Renal cortical epithelial cell (primary cell): ENCODE measurements at places on chromosomes 16 and 17. TPM values are rescaled to one million over a fixed set of nuclear protein-coding genes. Genes with fewer than 3 reads are reported as not detected.

KIF2B gene
- not detected in 2 replicates for total RNA-seq

SDK2 gene
- 0.10 and 0.52 TPM in 2 replicates for total RNA-seq

- DNase-seq: no peak
Measured at GRCh38 chr16:57704011-57704904, 9.7 kb downstream of the DRC7 start.

DNA sequence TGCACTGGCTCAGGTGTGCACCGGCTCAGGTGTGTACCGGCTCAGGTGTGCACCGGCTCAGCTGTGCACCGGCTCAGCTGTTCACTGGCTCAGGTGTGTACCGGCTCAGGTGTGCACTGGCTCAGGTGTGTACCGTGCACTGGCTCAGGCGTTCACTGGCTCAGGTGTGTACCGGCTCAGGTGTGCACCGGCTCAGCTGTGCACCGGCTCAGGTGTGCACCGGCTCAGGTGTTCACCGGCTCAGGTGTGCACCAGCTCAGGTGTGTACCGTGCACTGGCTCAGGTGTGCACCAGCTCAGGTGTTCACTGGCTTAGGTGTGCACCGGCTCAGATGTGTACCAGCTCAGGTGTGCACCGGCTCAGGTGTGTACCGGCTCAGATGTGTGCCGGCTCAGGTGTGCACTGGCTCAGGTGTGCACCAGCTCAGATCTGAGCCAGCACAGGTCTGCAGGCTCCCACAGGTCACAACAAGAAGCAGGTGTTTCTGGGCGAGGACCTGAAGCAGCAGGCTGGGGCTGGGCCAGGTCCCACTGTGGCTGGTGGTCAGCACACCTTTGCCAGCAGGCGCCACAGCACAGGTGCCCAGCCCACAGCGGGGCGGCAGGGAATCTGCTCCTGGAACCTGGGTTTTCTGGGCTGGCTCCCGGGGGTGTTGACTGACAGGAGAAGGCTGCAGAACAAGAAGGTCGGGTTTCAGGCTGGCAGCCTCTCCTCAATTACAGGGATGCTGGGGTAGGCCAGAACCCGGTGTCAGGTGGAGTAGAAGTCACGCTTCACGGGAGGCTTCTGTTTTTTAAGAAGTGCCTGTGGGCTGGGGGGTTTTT, 17.2 kb downstream of the METRNL start:
- DNase-seq: no peak

GRCh38 chr16:67441271-67441753, 10.4 kb downstream of the HSD11B2 start:
- peak; percentile 79 for DNase-seq

GRCh38 chr16:68202091-68202519, 33.8 kb downstream of the ESRP2 start:
- no peak for DNase-seq

DNA sequence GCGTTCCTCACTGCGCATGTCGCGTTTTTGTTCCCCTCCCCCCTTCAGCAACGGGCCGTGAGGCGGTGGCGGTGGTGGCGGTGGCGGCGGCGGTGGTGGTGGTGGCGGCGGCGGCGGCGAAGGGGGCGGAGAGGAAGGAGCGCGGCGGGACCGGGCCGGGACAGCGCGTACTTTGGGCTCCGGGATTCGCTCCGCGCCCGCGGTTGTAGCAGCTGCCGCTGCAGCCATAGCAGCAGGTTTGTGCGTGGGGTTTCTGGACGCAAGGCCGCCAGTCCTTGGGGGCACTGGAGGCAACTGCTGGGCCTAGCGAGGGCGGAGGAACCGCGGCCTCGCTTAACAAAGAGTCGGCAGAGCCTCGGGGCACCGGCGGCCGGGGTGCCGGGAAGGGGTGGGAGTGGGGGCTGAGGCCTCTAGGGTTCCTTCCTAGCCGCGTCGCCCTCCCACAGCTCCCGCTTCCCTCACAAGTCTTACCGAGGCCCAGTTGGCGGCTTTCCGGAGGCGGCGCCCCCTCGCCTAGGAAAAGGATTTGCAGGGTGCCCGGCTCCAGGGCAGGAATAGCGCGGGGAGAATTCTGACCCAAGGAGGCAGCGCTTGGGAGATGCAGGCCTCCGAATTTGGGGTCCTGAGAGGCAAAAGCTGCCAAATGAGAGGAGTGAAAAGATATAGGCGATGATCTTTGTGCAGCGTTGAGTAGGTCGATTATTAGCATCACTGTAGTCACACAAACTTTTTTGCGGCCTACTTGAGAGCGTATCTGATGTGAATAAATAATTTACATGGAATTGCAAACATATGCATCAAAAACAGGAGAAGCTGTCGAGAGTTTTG, at the start of gene DDX42:
TSS of gene DDX42 (plus strand) at position 30 of the 828 bp plus-strand sequence. CDS start 12,880 bp downstream, outside the sequence.
- peak; percentile 23 for DNase-seq

- no peak for DNase-seq
Measured at GRCh38 chr17:56269556-56270389, 116.5 kb downstream of the ANKFN1 start.

RNF167 gene
- 16.1 and 43.6 TPM in 2 replicates for total RNA-seq

DNA sequence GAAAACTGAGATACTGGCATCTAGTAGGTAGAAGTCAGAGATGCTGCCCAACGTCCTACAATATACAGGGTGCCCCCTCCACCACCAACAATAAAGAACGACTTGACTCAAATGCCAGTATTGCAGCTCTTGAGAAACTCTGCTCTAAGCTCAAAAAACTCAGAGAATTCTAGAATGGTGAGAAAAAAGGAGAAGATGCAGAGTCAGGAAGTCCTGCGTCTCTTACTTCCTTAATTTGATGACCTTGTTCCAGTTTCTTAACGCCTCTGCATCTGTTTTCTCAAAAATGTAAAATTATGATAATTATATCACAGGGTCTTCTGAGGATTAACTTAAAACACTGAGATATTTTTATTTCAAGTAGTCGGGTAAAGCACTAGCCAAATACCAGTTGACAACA, 1.7 kb upstream of the HSBP1 start:
- DNase-seq: no peak

GRCh38 chr17:28661635-28662526, at the start of the genes SDF2 and SUPT6H:
Gene SDF2, minus strand, starts transcription at chr17:28661906. Its CDS starts 30 bp downstream, at chr17:28661876.
Gene SUPT6H, plus strand, starts transcription at chr17:28662205. Its CDS starts 11,197 bp downstream, at chr17:28673402.
- peak; percentile 56 for DNase-seq

GRCh38 chr17:27345141-27345904, 51.4 kb downstream of the WSB1 start:
- peak; percentile 82 for DNase-seq

DNA sequence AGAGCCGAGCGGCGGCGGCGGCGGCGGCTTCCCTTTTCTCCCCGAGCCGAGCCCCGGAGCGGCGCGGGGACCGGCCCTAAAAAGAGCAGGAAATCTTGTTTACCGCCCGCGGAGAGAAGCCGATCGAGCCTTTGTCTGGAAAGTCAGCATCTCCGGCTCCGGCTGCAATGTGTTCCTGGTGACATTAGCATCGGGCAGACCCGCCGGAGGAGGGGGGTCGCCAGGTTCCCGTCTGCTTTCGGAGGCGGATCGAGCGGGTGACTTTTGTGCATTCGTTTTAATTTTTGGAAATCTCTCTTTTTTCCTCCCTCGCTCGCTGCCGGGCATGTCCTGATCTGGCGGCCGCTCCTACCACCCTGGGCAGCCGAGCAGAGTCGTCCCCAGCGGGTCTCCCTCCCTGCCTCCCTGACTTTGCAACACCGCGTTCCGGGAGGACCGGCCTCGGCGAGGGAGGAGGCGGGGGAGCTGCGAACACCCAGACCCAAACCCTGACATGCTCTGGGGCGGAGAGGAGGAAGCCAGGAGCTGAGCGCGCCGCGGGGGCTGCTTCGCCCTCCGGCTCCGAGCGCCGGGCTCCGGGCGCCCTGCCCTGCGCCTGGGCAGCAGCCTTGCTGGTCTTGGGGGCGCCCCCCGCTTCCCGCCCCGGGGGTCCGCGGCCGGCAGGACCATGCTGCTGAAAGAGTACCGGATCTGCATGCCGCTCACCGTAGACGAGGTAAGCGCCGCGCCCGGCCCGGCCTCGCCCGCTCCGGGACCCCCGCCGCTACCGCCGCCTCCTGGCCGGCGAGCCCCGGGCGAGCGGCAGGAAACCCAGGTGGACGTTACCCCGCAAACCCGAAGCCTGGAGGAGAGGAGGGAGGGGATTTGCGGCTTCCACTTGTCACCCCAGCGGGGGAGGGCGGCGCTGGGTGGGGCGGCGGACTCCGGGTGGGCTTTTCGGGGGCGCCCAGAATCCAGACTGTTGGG, 690 bp downstream of the PITPNC1 start:
- DNase-seq: no peak

DNA sequence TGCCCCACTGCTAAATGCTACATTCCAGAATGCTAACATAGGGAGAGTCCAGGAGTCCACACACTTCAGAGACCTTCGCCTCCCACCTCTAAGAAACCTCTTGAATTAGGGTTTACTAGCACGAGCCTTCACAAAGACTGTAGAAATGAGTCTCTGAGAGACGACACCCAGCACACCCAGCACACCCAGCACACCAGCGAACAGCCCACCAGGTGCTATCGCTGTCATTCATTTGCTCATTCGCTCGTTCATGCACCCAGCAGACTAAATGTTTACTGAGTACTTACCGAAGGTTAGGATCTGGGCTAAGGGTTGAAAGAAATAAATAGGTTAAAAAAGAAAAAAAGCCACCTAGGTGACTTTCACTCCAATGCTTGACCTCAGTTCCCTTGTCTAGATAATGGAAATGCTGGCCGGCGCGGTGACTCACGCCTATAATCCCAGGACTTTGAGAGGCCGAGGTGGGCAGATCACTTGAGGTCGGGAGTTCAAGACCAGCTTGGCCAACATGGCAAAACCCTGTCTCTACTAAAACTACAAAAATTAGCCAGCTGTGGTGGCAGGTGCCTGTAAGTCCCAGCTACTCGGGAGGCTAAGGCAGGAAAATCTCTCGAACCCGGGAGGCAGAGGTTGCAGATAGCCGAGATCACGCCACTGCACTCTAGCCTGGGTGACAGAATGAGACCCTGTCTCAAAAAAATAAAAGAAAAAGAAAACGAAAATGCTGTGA, 100.8 kb downstream of the ADCY9 start:
- peak; percentile 77 for DNase-seq

GRCh38 chr17:9146064-9146463, 124.8 kb downstream of the NTN1 start:
- no peak for DNase-seq

DNA sequence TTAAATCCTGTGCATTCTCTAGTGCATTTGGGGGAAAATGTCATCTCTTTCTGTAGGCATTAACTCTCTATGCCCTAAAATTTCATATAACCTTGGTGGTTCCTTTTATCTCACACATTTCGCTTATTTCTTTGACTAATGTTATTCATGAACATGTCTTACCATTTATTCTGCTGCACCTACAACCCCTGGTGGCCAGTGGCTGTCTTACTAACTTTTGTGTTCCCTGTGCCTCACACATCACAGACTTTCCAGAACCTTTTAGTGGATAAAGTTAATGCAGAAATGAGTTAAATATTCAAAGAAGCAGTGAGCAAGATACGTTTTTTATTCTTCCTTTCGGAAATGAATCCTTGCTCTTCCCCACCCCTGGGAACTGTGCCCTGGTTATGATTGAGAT, 111.9 kb downstream of the CDH13 start:
- DNase-seq: no peak

SCGB1C2 gene
- not detected in 2 replicates for total RNA-seq

DNA sequence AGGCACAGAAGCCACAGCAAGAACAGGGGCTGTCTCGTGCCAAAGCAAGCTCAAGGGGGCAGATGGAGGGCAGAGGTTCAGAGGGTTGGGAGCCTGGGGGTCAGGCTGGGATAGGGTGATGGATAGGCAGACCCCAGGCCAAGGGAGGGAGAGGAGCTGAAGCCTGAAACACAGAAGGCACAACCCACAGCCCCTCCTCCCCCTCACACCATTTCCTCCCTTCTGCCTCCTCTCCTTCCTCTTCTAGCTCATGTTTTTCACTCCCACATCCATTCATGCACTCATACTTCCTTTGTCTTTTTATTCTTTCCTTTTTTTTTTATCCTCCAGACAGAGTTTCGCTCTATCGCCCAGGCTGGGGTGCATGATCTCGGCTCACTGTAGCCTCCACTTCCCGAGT, 61.1 kb downstream of the SOCS1 start:
- DNase-seq: no peak

TP53TG3 gene
- total RNA-seq: not detected in 2 replicates

DNA sequence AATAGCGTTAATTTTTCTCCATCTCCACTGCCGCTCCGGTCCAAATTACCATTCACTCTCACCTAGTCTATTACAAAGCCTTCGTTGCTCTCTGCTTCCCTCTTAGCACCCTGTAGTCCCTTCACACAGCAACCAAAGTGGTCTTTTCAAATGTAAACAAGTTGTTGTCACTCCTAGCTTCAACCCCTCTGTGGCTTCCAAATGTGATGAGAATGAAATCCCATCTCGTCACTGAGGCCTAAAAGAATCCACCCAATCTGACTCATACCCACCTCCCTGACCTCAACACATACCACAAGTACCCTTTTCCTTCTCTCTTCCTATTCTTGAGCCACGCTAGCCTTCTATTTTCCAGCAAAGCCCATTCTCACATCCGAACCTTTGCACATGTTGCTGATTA, 2.2 kb upstream of the PELP1 start:
- peak; percentile 59 for DNase-seq

SLC47A2 gene
- total RNA-seq: 0.55 TPM in 1 of 2 replicates, not detected in the other

GRCh38 chr17:71727723-71728122, 393.1 kb upstream of the SOX9 start:
- no peak for DNase-seq
